ENCODE measurements at places on chromosomes 3 and 15.

DNA sequence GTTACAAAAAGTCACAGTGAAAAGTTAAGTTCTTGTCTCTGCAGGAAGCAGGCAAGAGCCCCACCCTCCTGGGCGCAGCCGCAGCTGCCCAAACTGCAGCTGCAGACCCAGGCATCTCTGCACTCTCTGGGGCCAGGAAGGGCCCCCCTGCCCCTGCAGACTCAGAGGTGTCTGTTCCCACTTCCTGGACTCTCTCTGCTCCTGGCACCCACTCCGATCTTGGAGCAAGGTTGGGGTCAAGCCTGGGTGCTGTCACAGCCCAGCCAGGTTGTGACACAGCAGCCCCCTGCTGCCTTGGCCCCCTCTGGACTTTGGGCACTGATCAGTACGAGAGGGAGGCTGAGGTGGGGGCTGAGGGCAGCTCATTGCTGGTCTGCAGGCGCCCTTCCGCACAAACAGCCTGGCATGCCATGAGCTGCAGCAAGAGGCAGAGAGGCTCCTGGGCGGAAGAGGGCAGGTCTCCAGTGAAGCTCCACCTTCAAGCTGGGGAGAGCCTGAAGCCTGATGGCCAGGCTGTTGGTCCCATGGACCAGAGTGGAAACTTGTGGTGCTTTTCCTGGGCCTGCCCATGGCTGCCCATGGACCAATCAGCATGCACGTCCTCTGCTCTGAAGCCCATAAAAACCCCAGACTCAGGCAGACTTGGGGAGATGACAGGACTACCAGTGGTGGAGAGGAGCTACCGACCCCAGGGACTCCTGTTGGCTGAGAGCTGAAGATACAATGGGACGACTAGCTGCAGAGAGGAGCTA lies 42.9 kb upstream of the LRRFIP2 start:
- no peak for DNase-seq

DNA sequence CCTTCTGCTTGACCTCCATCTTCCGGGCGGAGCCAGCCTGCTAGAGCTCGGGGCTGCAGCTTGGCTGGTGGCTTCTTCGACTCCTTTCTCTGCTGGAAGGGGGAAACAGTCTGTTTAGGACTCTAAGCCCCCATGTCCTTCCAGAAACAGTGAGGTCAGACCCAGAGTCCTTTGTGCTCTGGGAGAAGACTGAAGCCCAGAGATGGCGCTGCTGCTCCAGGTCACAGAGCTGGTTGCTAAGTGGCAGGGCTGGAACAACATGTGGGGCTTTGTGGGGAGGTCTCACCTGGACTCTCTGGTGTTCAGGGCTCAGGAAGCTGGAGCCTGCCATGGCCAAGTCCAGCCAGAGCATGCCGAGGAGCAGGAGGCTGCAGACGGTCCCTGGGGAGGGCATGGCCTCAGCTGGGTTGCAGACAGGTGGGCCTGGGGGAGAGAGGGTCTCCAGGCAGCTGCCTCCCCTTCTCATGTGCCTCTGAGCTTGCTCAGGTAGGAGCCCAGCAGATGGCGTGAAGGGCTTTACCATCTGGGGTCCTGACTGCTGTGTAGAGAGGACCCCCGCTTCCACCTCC lies 2.9 kb downstream of the GHRL start:
- no peak for DNase-seq

GRCh38 chr15:74682954-74683353 lies 12.9 kb downstream of the EDC3 start:
- DNase-seq = no peak

DNA sequence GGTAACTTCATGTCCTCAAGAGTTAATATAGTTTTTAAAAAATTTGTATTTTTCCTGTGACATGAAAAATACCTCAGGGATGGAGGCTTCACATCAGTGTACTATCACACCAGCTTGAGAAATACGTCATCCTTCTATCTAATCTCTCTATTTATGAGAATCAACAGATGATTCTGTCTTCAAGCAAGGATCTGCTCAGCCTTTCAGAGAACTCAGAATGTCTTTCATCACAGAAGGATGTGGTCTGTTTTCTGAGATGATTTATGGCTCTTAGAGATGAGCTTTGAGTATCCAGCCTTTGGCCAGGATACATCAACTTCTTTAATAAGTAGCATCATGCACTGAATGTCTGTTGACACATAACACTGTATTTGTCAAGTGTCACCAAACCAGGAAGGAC lies 193.9 kb downstream of the DTWD1 start:
- no peak for DNase-seq

DNA sequence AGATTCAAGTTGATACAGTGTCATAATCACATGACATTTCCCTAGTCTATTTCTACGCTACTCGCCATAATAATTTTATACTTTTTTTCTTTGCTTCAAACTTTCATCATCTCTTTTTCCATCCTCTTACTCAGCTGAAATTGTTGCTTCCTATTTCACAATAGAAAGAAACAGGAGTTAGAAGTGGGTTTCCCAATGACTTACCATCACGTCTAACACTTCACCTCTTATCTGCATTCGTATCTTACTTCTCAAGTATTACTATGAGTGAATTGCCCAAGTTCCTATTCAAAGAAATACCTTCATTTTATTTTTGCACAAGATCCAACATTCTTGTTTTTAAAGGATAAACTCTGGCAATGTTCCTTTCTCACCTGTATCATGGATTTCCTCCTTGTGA lies 1539.9 kb downstream of the SI start:
- DNase-seq = no peak

- DNase-seq = no peak
Observed at GRCh38 chr3:140455521-140456214, 222.2 kb upstream of the TRIM42 start.

GRCh38 chr3:60854791-60855190 lies 396.5 kb downstream of the FHIT start:
- DNase-seq = no peak

GRCh38 chr15:89874926-89875564 lies 18.7 kb downstream of the AP3S2 start:
- peak; percentile 81 for DNase-seq

DNA sequence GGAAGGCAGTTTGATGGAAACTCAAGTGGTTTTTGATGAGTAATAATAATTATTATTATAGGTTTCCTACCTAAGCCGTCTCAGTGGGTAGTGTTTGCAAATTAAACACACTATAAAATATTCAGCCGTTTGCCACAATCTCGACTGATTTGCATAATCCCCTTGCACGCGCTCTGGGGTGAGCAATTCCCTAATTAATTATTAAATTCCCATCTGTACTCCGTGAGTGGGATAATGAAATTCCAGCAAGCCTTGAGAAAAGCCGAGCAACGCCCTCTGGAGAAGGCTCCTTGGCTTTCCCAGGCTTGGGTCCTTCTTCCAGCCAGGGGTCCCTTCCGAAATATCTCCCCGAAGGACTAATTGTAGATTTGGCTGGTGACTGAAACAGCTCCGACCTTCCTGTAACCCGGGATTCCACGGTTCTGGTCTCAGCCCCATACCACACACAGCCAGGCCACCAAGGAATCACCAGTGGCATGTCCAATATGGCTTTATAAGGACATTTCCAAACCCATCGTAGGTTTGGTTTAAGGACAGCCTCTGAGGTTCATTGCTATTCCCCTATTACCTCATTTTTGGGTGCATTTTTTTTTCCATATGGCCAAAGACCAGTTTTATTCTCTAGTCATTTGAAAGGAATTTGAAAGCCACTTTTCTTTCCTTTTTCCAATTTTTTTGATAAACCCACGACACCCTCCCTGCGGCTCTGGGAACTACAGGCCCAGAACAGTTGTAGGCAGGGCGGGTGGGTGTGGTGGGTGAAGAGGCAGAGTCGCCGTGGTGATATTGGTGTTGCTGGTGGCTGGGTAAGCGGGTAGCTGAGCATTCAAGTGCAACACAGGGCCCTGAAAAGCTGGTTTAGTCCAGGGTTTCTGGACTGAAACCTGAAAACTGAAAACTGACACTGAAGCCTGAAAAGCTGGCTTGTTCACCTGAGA lies 33.2 kb upstream of the RGMA start:
- DNase-seq = no peak
